ENCODE measurements at places on chromosomes 3 and 15.
A peak's percentile ranks its signal among the peaks of the same experiment; 100 is the strongest.

DNA sequence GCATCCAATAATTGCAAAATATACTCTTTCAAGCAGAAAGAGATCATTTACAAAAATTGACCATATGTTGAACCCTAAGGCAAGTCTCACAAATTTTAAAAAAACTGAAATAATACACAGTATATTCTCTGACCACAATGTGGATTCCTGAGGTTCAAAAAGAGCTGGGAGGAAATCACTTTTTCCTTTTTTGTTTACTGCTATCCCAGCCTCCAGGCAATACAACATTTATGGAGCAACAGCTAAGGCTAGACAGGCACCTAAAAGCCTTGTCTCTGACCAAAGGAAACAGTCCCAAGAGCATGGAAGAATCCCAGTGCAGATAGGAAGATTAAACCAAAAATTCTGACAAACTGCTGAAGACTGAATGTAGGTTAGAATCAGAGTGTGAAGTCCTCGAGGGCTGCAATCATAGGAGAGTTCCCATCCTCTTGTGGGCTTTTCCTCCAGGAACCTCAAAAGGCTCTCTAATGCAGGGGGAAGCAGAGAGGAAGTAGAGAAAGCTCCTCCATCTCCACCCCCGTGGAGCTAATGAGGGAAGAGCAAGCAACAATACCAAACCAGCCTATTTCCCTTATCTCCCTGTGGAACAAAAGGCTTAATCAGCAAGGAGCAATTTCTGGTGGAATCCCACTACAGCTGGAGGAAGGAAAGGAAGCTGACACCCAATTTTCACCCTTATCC lies 57.0 kb downstream of the TMCC1 start:
- no peak for DNase-seq

GRCh38 chr3:20739814-20740213 lies 553.8 kb upstream of the SGO1 start:
- no peak for DNase-seq

DNA sequence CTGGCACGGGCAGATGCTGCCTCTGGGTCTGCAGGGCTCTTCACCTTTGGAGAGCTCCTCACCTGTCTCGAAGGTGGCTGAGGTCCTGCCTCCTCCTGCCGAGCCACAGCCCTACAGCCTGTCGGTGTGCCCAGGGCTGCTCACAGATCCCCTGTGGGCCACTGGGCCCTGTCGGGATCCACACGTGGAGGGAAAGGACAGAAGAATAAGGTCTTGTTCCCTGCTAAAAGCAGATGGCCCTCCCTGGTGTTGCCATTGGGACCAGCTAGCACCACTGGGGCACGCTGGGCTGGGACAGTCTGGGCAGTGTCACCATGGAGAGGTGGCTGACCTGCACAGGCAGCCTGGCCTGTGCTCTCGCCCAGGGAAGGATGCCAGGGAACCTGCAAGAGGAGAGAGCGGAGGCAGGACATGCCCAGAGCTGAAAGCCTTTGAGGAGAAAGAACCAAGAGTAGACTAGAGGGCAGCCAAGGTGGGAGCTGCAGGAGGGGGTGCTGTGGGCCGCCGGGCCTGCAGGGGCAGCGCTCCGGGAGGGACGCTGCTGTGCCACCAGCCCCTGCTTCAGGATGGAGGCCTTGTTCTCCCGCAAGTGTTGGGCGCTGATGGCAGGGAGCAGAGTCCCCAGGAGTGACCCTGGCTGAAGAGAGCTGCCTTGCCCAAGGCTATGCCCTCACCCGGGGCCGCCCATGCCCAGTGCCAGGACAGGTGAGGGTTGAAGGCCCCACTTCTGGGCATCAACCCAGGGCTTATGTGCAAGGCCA lies 210.2 kb downstream of the XXYLT1 start:
- DNase-seq: no peak

DNA sequence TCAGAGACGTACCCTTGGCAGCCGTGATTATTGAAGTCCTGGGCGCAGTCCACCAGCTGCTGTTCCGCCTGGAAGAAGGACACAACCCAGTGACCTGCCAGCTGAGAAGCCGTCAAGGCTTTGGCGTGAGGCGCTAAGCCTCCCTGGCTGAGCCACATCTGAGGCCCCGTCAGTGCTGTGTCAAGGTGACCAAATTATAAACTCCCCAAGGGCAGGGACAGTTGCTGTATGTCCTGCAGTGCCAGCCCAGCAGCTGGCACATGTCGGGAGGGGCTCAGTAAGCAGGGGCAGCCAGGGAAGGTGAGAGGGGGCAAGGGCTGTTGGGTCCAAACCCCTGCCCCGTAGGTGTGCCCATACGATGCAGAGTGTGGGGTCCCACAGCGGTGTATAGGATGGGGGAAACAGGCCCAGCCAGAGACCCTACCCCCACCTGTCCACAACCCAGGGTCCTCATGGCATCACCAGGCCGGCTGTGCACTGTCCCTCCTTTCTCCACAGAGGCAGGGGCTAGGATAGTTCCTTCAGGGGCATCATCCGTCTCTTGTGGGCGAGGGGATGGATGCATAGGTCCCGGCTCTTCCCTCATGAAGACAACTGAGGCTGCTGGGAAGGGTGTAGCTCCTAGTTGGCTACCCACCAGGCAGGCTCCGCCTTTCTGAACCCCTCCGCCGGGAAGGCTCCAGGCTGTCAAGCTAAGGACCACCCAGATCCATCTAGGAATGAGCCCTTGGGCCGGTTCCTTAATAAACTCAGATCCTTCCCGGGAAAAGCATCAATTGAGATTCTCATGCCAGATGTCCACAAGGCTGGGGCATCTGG lies 13.2 kb downstream of the CTSH start:
- no peak for DNase-seq

GRCh38 chr3:128780101-128780837 lies 54.3 kb downstream of the RAB7A start:
- no peak for DNase-seq

DNA sequence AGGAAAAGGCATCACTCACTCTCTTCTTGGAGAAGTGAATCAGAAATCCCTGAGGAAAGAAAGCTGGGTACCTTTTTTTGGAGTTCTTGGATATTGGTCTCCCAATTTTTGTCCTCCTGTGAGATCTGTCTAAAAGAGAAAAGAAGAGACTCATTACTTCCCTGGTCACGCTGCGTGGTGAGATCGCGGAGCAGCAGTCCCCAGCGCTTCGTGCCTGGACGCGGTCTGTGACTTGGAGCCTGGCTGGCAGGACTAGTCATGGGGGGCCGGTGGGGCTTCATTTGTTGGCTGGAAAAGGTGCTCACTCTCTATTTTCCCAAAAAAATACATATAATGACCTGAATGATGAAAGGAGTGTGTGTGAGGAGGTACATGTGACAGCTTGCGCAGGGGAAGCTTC lies 144.0 kb downstream of the OCA2 start:
- DNase-seq: no peak

- DNase-seq: no peak
These were observed 65.2 kb upstream of the TRA2B start for GRCh38 chr3:186002884-186003472.

DNA sequence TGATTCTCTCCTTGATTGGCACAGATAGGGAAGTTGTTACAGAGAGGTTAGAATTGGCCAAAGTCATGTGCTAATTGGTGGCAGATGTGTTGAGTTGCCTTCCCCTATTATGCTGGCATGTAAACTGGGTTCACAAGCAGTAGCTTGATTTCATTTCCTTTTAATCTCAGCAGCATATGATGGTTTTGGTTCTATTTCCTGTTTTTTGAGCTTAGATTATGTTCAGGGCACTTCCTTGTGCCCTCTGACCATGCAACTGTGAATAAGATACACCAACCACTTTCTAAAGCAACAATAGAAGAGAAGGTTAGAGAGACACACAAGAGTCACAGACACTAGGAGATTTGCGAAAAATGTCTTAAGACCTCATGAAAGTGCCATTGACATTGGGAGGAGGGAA lies 16.5 kb downstream of the HPS3 start:
- no peak for DNase-seq

DNA sequence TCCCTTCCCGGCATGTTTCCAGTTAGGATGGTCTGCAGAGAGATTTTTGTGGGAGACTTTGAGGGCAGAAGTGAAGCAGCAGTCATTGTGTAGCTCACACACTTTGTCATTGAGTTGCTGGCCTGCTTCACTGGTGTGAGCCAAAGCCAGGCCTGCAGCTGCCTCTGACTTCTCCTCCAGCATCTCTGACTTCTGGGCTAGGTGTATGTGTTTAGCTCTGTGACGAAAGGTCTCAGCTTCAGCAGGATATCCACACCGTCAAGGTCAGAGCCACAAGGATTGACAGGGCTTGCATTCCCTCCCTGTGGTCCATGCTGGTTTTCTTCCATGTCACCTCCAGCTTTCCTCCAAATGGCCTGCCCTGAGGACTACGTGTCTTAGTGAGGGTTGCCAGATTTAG lies 57.1 kb upstream of the OSBPL11 start:
- DNase-seq: no peak

GRCh38 chr15:80932513-80932815 lies 57.2 kb downstream of the MESD start:
- DNase-seq: no peak

DNA sequence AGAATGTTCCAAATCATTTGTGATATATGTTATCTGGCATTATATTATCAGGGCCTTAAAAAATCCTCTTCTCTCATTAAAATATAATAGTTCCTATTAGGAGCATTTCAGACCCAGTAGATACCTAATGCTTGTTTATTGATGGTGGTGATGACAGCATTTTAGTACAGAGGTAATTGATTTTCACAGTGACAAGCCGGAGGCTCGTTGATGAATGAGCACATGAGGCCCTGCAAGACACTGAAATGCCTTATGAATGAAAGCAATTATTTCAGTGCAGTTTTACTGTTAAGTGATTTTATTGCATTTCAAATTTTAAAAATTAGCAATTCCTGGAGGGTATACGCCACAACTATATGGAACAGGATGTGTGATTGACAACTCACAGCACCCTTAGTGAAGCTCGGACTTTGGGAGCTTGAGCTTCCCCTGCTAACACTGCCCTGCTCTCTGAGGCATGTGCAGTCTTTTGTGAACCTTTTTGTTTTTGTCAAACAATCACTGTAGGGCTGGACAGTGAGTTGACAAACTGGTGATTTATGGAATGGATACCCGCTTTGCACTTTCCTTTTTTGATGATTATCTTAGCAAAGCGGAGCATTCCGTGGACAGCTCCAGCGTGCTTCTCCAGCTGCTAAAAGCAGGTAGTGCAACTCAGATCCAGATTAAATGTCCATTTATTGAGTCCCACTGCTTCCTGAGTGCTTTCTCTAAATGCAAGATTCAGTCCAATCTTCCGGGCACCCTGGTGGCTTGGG lies 187.0 kb upstream of the ATP10A start:
- DNase-seq: no peak

- DNase-seq: no peak
These were observed 109.2 kb upstream of the STT3B start for GRCh38 chr3:31423482-31423881.

GRCh38 chr3:172836390-172836997 lies 86.0 kb downstream of the ECT2 start:
- DNase-seq: peak; percentile 47

DNA sequence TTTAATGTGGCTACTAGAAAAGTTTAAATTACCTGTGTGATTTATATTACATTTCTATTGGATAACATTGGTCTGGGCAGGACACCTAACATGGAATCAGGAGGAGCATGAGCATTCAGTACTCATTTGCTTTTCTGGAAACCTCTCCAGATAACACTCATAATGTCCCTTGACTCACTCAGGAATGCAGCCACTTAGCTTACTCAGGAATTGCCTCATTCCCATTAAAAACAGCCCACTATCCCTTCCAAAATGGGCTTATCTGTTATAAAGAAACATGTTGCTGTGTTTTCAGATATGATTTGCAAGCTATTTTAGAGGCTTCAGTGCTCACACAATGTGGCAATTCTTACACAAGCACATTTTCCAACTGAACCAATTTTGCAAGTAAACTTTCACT lies 17.1 kb downstream of the GBE1 start:
- DNase-seq: no peak

GRCh38 chr3:28835751-28836150 lies 445.1 kb upstream of the RBMS3 start:
- no peak for DNase-seq

DNA sequence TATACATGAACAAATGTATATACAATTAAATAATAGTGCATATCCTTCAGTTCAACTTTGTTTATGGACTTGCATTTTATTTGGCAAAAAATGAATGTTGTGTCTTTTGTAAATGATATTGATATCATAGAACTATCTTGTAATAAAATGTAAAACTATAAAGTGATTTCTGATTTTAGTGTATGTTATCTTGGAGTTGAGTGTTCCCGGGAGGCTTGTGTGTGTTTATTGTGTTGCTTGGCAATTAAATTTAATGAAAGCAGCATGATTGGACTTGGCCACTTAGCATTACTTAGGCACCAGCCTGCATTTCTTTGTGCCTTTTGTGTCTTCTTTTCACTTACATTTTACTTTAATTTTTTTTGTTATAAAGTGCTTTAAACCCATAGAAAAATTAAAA lies 10.6 kb downstream of the ARHGEF26 start:
- no peak for DNase-seq

DNA sequence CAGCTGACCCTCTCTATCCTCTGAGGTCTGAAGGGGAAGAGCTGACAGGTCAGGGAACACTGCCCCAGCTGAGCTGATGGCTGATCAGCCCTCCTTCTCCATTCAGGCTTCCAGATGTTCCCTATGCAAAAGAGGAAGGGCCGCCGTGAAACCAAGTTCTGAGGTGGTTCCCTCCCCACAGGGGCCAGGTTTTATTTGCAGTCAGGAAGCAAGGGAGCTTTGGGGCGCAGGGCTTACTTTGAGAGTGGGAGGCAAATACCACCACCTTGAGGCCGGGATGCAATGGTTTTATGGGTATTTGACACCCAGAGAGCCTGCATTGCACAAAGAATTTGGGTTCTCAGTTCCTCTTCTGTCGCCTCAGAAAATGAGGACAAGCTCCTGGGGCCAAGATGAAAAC lies 186.9 kb downstream of the ARRDC4 start:
- DNase-seq: no peak

GRCh38 chr3:113043686-113044085 lies 52.9 kb downstream of the GTPBP8 start:
- no peak for DNase-seq

Measured in NCI-H2081 treated with DMSO at 0.1 percent for 48 hours (cell line).